ENCODE measurements at places on chromosomes 3 and 15.

DNA sequence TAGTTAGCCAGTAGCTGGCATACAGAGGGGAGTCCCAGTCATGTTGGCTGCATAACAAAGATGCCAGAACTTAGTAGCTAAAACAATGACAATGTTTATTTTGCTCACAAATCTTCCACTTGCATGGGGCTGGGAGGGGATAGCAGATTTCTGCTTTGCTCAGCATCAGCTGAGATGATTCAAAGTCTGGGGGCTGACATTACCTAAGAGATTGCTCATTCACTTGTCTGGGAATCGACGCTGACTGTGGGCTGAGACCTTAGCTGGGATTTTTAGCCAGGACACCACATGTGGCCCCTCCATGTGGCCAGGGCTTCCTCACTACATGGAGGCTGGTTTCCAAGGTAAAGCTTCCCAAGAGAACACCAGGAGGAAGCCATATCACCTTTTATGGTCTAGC is 12.7 kb upstream of the CFAP100 start:
- no peaks in the 10 kb centered on the region for H3K27me3 ChIP-seq
- no peak for DNase-seq
- H3K36me3 ChIP-seq: no peaks in the 10 kb centered on the region
- H3K27ac ChIP-seq: no peak overlapping the region
- no peak overlapping the region for H3K4me3 ChIP-seq

DNA sequence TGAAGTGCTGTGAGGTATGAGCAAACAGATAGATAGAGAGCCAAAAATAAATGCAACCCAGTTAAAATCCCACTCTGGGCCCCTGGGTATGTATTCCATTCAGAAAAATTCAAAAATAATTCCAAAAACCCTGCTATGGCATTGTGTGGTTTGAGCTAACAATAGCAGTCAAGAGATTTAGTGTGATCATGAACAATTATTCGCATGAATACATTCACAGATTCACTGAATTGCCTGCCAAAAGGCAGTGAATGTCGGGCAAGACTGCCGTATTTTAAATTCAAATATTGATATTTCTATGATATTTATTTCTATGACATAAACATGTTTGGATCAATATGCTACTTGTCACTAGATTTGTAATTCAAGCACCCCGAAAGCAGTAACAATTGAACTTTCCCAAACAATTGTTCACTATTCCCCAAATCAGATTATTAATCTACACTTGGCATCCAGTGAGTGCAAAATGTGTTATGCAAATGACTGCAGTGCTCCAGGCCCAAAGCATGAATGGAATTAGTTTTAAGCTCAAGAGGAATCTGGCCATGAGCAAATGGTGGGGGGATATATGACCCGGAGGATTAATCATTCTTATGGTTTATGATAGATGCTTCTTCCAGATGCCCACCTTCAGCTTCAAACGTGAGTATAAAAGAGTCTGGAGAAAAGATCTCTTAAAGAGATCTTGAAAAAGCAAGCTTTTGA is 417.0 kb upstream of the MEIS2 start:
- H3K36me3 ChIP-seq: no peaks in the 10 kb centered on the region
- H3K4me1 ChIP-seq: no peaks in the 10 kb centered on the region
- H3K27me3 ChIP-seq: no peaks in the 10 kb centered on the region
- H3K4me3 ChIP-seq: no peak overlapping the region
- no peak for DNase-seq

- H3K4me1 ChIP-seq: peaks cover 24% of the 10 kb centered on the region
- H3K4me3 ChIP-seq: no peak overlapping the region
- H3K27me3 ChIP-seq: no peaks in the 10 kb centered on the region
- peak; percentile 48 for DNase-seq
These were observed 59.2 kb upstream of the TRAK1 start for GRCh38 chr3:42031808-42032480.

DNA sequence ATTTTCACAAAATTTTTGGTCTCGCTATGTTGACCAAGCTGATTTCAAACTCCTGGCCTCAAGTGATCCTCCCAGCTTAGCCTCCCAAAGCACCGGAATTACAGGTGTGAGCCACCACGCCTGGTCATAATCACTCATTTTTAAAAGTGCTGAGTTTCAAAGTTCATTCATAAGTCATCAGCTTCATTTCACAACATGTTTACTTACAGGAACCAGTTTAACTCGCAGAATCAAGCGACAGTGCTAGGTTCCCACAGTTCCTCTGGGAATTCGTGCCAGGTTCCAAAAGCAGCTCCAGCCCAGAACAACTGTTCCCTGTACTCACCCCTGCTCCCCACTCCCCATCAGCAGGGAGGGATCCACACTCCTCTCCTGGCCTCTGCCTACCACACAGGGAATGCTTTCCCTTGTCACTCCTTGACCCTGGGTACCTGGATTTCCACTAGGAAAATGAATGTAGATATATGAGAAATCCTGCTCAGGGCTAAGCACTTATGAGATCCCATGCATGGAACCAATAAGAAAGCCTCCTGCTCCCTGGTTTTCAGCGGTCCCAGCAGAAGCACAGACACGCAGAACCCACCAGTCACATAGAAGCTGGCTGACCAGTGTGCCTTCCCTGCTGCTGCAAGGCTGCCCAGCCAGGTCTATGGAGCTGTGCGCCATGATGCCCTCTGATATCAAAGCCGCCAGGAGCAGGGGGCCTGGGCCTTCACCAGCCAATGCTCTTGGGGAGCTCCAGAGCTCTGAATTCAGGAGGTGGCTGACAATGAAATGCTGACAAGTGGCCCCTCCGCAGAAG is 72.3 kb downstream of the ITGB5 start:
- peaks cover 5% of the 10 kb centered on the region for H3K36me3 ChIP-seq
- H3K27ac ChIP-seq: no peak overlapping the region
- H3K27me3 ChIP-seq: no peaks in the 10 kb centered on the region
- H3K4me1 ChIP-seq: peaks cover 15% of the 10 kb centered on the region

GRCh38 chr15:52652984-52653383 is 26.2 kb downstream of the ATOSA start:
- H3K36me3 ChIP-seq: no peaks in the 10 kb centered on the region
- no peaks in the 10 kb centered on the region for H3K27me3 ChIP-seq
- no peak overlapping the region for H3K27ac ChIP-seq
- peaks cover 17% of the 10 kb centered on the region for H3K4me1 ChIP-seq
- no peak for DNase-seq

Measured in lung (tissue), 17 donors.